ENCODE measurements at places on chromosomes 6 and 20.

DNA sequence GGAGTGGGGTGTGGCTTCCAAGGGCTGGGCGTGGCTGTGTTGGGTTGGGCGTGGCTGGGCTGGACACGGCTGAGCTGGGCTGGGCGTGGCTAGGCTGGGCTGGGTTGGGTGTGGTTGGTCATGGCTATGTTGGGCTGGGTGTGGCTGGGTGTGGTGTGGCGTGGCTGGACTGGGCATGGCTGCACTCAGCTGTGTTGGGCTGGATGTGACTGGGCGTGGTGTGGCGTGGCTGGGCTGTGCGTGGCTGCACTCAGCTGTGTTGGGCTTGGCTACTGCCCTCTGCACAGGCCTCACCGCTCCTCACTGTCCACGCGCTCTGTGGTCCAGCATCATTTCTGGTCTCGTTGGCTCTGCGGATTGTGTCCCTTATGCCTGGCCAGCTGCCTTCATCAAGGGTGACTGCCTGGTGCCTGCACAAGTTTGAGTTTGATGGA lies 43.5 kb upstream of the SLCO4A1 start:
- no peak for DNase-seq

GRCh38 chr6:41374618-41375590 lies 39.5 kb downstream of the NCR2 start:
- no peak for DNase-seq

GRCh38 chr6:21118216-21118780 lies 475.3 kb upstream of the SOX4 start:
- DNase-seq = no peak

- DNase-seq = no peak
Observed at GRCh38 chr6:2977799-2978590, 6.6 kb upstream of the SERPINB6 start.

GRCh38 chr20:7708112-7708511 lies 232.1 kb downstream of the HAO1 start:
- no peak for DNase-seq

DNA sequence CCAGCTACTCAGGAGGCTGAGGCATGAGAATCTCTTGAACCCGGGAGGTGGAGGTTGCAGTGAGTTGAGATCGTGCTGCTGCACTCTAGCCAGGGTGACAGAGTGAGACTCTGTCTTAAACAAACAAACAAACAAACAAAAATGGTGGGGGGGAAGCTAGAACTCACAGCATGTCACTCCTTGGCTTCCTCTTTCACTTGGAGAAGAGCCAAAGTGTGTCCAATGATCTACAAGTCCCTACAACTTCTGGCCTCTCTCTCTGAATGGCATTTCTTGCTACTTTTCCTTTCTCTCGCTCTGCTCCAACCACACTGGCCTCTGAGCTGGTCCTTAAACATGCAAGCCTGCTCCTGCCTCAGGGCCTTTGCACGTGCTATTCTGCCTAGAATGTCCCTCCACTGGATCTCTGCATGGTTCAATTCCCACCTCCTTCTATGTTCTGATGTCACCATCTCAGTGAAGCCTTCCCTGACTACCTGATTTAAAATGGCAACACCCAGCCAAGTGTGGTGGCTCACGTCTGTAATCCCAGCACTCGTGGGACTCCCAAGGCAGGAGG lies 8.1 kb downstream of the TLDC2 start:
- DNase-seq = no peak

DNA sequence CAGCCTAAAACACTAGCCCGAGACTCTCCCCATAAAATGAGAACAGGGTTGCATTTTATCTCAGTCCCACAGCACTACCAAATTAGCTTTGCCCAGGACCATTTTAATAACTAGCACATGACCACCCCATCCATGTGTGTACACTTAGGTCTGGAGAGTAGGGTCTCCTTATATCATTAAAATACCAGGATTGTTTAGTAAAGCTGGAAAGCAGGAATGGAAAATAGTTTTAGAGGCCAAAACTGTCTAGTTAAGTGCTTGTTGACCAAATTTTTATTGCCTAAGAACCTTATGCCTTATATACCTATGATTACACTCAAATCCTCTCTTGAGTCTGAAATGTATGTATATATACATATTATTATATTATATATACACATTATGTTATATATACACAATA lies 608.4 kb downstream of the HDGFL1 start:
- no peak for DNase-seq

DNA sequence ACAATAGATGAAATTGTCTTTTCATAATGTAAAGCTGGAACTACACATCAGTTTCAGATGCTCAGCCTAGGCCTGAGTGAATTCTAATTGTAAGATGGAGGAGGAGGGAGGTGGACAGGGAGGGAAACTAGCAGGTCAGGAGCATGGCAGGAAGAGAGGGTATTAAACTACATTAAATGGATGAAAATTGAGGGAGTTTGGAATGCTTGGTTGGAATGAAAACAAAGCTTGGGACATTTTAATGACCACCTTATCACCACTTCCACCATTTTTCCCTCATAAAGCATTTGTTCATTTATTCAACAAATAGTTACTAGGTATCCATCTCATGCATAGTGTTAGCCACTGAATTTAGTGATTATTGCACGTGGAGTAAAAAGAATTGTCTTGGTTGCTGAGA lies 65.0 kb downstream of the KIZ start:
- no peak for DNase-seq

DNA sequence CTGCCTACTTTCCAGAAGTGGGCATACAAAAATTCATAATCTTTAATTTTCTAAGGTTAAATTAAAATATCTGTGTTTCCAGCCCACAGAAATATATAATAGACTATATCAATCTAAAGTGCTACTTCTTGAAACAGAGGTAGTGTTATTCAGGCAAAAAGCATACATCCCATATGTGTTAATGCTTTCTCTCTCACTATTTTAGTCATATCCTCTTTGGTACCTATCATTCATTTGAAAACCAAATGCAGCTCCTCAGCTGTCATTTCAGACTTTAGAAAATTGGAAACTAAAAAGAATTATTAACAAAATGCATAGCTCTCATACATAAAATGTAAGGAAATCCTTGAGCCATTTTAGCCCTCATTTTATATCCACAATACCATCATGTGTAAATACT lies 925 bp downstream of the FHL5 start:
- DNase-seq = no peak

DNA sequence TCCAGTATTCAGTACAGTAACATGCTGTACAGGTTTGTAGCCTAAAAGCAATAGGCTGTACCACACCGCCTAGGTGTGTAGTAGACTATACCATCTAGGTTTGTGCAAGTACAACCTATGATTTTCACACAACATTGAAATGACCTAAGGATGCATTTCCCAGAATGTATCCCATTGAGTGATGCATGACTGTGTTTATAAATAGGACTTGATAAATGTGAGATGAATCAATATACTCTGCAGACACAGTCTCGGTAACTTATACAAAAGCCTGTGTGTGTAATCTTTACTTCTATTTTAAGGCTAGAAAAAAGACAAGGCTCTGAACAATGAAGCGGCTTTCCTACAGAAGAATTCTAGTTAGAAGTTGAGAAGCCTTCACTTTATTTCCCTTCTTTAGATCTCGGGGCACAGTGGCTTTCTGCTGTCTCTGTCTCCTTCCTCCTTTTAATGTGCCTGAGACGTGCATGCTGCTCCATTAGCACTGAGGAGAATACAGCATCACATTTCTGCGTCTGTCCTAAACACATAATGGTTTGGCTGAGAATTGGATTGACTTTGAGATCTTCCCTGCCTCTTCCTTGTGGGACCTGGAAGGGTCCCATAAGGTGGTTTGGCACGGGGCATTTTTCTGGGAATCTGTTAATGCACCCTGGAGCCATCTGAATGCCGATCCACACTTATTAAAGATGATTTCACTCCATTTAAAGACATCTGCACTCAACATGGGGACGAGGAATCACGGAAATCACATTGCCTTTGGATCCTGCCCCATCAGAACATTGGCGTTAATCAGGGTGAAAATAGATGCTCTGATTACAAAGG lies 112.5 kb downstream of the SCML4 start:
- DNase-seq = no peak

DNA sequence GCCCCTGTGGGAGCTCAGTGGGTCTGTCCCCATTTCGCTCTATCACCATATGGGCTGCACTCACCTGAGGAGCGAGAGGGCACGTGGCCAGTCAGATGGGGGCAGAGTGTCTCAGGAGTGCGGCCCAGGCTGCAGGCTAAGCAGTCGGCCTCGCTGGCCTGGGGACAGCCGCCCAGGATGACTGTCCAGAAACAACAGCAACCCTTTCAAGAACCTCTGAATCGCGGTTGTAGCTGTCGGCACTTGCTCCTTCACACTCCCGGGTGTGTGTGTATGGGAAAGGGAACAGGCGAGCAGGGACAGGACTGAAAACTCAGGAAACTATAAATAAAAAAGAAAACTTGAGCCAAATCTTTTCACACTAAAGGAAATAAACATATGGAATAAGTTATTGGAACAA lies 63.1 kb downstream of the TFAP2A start:
- DNase-seq = no peak

GRCh38 chr20:57432862-57433491 lies 41.8 kb downstream of the RBM38 start:
- no peak for DNase-seq

- no peak for DNase-seq
Observed at GRCh38 chr6:14635195-14635594, 517.6 kb downstream of the CD83 start.

DNA sequence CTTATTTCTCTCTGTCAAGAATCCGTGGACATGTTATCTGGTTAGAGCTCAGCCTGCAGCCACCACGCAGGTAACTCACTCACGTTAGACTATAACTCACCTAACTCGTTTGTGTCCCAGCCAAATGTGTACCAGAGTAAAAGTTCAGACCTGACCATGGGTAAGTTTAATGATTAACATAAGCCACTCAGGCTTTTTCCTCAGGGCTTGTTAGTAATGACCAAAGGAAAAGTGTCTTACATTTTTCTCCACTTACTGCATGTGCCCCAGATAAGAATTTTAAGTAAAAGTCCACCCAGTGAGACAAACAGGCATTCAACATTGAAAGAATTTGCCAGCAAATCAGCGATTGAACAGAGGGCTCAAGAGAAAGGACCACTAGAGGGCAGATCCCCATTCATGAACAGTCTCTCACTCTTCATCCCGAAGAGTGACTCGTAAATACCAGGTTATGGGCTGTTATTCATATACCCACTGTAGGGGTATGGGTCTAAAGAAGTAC lies at the start of gene PKHD1:
Gene PKHD1 (minus strand): TSS at position 116 of the 502 bp plus-strand sequence. CDS start 2,680 bp downstream, outside the sequence.
- peak; percentile 55 for DNase-seq

- no peak for DNase-seq
Observed at GRCh38 chr6:30926644-30927043, 5.3 kb downstream of the SFTA2 start.

GRCh38 chr20:37726321-37726720 lies 32.5 kb downstream of the CTNNBL1 start:
- DNase-seq = no peak

DNA sequence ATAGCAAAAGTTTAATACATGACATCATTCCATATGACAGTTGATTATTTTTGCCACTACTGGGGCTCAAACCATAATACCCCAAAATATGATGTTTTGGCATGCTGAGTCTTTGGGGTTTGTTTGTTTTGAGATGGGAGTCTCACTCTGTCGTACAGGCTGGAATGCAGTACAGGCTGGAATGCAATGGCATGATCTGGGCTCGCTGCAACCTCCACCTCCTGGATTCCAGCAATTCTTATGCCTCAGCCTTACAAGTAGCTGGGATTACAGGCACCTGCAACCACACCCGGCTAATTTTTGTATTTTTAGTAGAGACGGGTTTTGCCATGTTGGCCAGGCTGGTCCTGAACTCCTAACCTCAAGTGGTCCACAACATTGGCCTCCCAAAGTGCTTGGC lies 1.3 kb upstream of the MRS2 start:
- DNase-seq = no peak

DNA sequence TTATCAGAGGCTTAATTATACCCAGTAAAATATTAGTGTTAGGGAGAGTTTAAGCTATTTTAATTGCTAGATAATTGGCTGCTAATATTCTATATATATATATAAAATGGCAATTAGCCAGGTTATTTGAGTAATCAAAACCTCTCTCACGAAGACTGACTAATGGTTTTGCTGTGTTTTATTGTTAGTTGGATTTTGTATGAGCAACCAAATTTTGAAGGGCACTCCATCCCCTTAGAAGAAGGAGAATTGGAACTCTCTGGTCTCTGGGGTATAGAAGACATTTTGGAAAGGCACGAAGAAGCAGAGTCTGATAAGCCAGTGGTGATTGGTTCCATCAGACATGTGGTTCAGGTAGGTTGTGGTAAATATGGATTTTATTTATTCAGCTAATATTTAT lies 102.2 kb downstream of the RTN4IP1 start:
- no peak for DNase-seq

DNA sequence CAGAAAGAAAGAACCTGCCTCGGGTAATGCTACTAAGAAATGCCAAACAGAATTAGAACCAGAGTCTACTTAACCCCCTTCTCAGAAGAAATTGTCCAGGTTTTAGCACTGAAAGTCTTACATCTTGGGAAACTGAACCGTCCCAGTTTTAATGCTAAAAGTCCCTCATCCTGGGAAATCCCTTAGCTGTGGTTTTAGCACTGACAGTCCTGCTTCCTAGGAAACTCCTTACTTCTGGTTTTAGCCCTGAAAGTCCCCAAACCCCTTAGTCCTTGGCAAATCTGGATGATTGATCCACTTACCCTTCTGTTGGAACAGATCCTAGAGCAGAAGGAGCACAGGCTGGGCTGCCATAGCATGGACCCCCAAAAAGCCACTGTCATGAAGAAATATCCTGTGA lies 4.8 kb upstream of the TMEM14A start:
- DNase-seq = no peak

GRCh38 chr20:44501448-44501847 lies 20.4 kb downstream of the SERINC3 start:
- no peak for DNase-seq

GRCh38 chr20:43590392-43591303 lies at the start of gene IFT52:
IFT52 (plus strand) TSS chr20:43590937; CDS start chr20:43594699, 3,762 bp downstream.
- peak; percentile 94 for DNase-seq

DNA sequence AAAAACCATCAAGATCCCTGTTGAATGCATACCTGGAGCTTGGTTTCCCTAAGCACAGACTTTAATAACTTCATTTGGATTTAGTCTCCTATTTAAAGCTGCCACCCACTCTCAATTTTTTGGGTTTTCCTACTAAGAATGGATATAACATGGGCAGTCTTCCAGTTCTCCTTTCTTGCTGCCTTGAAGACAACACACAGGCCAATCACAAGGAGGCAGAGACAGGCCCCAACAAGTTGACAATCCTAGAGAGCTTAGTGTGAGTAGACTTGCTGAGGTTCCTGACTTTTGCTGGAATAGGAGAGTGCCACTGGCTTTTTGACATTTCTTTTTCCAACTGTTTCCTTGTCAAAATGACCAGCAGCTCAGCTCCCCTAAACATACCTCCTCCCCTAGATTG lies 112.3 kb upstream of the ESR1 start:
- DNase-seq = no peak

GRCh38 chr20:37777012-37777950 lies 83.5 kb downstream of the CTNNBL1 start:
- DNase-seq = no peak

GRCh38 chr20:47019121-47019824 lies 124.6 kb downstream of the EYA2 start:
- no peak for DNase-seq

GRCh38 chr6:20680697-20681165 lies 146.5 kb downstream of the CDKAL1 start:
- no peak for DNase-seq
